ENCODE measurements at places on chromosomes 4 and X. TPM values are rescaled to one million over a fixed set of nuclear protein-coding genes. Genes with fewer than 3 reads are reported as not detected.
A peak's percentile ranks its signal among the peaks of the same experiment; 100 is the strongest.

DNA sequence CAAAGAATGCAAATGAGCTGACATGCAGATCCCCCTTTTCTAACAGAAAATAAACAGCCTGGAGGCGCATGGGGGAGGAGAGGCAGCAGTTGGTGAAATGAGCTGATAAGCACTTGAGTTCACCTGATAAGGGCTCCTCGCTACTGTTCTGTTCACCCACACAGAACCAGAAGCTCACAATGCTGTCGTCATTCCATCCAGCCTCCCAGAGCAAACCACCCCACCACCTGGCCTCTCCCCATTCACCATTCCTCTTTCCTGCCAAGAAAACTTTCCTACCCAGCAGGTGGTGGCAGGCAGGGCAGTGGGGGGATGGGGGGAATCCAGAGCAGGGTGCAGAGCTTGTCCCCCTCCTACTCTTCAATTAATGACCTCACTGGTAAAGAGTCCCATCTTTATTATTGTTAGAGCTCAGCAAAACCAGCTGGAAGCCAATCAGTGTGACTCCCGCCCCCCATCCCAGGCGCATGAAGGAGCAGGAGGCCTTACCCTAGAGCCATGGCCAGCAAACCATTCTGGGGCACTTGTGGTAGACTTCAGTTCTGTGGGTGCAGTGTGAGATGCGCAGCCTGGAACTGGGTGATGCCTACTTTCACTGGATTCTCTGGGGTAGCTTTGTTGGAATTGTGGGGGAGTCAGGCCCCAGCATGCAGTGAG lies 350.3 kb downstream of the ZIC3 start:
- DNase-seq: no peak

DNA sequence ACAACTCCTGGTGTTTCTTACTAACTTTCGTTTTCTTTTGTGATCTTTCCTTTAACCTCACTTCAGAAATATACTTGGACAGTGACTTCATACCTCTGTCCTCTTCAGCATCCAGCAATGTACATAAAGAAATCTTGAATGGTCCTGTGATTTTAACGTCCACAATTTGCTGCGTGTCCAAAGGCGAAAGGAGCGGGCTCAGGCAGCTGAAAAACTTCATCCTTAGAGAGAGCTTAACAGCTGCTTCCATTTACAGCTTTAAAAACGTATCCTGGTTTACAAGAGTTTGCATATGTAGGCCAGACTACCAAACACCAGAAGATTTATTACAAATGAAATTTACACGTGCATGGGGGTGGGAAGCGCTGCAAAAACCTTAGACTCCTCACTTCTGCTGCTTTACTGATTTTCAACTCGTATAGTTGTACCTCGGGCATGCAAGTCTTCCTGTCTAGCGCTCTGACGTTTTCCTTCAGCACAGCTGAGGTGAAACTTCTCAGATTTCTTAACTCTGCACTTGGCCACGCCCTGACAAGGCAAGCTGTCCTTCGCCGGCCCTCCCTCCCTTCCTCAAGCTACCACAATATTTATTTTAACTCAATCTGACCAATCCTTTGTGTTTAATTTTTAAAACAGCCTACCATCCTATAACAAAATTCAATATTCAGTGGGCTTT lies 406.4 kb downstream of the FAM47A start:
- DNase-seq: peak; percentile 29

Gene SORCS2
- polyA plus RNA-seq: 7.9 TPM

DNA sequence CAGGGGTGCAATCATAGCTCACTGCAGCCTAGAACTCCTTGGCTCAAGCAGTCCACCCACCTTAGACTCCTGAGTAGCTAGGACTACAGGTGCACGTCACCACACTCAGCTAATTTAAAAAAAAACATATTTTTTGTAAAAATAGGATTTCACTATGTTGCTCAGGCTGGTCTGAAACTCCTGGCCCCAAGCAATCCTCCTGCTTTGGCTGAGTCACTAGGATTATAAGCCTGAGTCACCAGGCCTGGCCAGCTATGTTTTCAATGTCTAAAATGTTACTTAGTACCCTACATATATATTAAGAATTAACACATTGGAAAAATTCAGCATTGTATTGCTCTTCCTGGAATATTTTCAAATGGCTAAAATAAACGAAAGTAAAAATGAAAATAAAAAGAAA lies 37.5 kb downstream of the PNPLA4 start:
- no peak for DNase-seq

DNA sequence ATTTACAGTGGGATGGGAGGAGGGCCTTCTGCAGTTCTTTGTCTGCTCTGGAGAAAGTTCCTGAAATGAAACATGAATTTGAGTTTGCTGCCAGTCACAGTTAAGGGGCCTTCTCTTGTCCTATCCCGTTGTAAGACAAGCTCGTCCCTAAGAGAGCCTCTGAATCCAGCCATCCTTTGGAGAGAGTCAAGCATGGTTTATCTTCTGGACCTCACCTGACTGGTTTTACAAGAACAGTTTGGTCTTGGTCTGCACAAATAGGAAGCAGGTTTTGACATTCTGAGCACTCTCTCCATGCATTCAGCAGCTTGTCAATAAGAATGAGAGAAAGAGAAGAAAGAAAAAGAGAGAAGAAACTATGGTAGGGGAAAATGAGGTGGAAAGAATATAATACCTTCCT lies 20.4 kb upstream of the TENM3 start:
- DNase-seq: no peak

DNA sequence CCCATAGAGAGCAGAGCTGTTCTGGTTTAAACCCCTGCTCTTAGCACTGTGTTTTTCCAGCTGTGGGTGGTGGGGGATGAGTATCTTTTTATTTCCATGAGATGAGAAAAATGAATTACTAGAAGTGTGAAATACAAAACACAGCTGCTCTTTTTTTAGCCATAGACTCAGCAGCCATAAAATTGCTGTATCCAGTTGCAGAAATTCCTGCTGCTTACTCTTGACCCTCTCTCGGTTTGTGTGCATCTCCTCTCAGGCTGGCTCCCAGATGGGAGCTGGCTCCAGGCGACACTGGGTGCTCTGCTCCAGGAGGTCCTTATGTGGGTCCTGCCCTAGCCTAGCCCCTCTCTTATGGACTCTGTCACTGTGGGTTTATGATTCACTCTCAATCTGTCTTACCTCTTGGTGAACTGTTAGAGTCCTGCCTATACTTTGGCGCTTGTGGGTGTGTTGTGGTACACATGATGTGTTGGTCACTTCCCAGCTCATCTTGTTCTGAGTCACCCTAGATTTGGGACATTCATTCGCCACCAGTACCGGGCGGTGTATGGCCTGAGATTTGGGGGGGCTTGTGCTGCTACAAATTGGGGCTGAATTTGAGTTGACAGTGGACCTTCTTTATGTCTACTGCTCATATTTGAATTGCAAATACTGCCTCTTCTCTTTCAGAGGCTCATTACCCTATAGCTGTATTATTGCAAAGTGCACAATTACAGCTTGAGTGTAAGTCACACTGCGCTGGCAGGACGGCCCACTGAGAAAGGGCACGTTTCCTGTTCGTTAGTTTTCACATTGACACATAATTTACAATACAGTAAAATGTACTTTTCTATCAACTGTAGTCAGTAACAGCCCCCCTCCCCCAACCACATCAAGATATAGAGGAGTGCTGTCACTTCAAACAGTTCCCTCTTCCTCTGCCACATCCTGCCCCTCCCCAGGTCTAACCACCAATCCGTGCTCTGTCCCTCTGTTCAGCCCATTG lies 46.9 kb upstream of the MSANTD1 start:
- DNase-seq: peak; percentile 29

DNA sequence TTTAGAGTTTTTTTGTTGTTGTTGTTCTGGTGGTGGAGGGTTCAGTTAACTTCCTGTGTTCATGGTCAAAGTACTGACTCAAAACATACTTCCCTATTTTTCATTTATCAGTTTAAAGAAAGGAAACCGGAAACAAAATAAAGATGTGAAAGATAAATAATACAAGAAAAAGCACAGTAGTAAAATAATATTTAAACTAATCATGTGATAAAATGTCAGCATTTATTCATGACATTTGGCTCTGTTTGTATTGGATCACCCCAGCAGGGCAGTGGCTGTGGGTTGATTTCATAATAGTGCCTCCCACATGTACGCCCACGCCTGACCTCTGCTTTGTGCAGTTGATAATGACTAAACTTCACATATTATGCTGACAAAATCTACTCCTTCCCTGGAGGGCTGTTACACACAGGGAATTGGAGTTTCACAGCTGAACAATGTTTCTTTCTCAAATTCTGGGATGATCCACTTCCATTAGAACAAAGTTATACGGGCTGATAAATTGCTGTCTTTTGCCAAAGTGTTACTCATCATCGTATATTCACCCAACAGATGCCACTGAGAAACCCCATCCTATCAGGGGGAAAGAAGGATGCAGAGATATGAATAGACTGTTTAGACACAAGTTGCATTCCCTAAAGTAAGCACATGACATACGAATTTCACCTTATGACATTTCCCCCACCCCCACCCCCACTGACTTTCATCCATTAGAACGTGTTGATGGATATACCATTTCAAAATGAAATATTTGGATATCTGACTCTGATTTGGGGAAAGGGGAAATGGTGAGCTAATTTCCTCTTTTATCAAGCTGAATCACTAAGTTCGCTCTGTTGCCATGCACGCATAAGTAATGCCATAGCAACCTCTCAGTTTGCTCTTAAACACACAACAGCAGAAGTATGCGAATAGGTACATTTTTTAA lies 48.3 kb downstream of the AMELX start:
- DNase-seq: no peak

GRCh38 chr4:81808011-81808672 lies 336.4 kb upstream of the RASGEF1B start:
- DNase-seq: no peak

Gene ENPP6
- 10.1 TPM for polyA plus RNA-seq
